ENCODE measurements at places on chromosomes 7 and 10.
A peak's percentile ranks its signal among the peaks of the same experiment; 100 is the strongest.

DNA sequence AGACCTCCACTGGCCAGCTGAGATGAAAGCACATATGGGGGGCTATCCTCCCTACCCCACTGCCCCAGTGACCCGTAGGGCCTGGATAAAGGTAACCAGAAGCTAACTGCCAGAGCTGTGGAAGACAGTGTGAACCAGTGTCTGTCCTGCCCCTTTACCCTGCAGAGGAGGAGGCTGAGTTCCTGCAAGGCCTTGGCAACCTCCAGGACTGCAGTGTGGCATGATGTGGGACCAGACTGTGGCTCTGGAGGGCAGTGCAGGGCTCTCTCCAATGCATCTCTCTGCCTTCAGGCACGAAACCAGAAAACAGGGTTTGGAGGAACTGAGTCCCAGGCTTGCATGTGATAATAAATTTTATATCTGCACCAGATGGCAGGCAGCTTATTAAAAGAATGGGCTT lies 93.1 kb downstream of the EPC1 start:
- DNase-seq, result no peak

- no peak for DNase-seq
Measured at GRCh38 chr7:47610506-47611044, 28.7 kb upstream of the TNS3 start.

- DNase-seq, result no peak
Measured at GRCh38 chr10:46018453-46019176, 11.8 kb downstream of the NCOA4 start.

DNA sequence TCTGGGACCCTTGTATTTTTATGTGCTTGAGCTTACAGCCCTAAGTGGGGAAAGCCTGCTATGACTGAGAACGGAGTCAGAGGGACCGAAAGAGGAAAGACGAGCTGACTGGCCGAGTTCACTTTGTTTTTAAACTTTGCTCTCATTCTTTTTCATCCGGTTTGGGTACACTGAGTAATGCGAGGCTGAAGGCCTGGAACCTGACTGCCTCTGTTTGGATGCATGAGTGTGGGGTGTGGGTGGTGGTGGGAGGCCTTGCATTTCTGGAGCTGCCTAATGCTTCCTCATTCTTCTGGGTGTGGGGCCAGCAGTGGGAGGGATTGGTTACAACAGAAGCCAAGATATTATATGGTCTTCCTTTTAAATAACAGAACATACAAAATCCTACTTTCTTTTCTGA lies 155.5 kb downstream of the BUB3 start:
- DNase-seq, result no peak

DNA sequence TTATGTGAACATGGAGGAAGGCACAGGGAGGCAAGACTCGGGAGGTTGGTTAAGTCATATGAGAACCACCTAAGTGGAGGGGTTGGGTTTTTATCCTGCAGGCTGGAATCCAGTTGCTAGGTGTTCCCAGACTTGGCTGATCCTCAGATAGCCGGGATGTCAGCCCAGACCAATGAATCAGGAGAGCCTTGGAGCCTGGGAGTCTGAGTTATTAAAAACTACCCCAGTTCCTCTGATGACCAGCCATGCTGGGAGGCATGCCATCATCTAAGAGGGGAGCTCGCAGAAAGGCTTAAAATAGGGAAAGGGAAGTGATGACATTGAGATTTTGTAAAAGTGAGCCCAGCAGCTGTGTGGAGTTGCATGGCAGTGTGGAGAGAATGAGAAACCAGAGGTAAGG lies 238.1 kb downstream of the ZNF248 start:
- no peak for DNase-seq

GRCh38 chr10:92478536-92478935 lies 95.4 kb downstream of the IDE start:
- no peak for DNase-seq

DNA sequence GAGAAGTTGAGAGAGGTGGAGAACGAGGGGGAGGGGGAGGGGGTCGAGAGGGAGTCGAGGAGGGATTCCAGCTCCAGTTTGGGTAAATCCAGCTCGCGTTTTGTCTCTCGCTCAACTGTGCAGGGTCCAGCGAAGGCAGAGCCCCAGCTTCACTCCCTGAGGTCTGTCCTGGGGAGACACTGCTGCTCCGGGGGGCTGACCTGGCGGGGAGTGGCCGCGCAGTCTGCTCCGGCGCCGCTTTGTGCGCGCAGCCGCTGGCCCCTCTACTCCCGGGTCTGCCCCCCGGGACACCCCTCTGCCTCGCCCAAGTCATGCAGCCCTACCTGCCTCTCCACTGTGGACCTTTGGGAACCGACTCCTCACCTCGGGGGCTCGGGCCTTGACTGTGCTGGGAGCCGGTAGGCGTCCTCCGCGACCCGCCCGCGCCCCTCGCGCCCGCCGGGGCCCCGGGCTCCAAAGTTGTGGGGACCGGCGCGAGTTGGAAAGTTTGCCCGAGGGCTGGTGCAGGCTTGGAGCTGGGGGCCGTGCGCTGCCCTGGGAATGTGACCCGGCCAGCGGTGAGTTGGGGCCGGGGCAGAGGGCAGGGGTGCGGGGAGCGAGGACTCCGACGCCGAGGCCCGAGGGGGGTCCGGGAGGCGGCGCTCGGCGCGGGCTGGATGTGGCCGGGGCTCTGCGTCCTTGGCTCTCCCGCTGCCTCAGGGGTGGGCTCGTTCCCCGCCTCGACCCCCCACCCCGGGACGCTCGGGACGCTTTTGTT lies at the start of gene TET1:
TSS of gene TET1 (plus strand) at position 152 of the 757 bp plus-strand sequence. CDS start 12,002 bp downstream, outside the sequence.
- peak; percentile 47 for DNase-seq

- DNase-seq, result peak; percentile 67
Measured at GRCh38 chr7:73707045-73707631, 12.3 kb downstream of the STX1A start.

- no peak for DNase-seq
Measured at GRCh38 chr10:99339077-99339476, 9.9 kb downstream of the CNNM1 start.

GRCh38 chr7:45026984-45027773 lies 27.2 kb downstream of the CCM2 start:
- no peak for DNase-seq

DNA sequence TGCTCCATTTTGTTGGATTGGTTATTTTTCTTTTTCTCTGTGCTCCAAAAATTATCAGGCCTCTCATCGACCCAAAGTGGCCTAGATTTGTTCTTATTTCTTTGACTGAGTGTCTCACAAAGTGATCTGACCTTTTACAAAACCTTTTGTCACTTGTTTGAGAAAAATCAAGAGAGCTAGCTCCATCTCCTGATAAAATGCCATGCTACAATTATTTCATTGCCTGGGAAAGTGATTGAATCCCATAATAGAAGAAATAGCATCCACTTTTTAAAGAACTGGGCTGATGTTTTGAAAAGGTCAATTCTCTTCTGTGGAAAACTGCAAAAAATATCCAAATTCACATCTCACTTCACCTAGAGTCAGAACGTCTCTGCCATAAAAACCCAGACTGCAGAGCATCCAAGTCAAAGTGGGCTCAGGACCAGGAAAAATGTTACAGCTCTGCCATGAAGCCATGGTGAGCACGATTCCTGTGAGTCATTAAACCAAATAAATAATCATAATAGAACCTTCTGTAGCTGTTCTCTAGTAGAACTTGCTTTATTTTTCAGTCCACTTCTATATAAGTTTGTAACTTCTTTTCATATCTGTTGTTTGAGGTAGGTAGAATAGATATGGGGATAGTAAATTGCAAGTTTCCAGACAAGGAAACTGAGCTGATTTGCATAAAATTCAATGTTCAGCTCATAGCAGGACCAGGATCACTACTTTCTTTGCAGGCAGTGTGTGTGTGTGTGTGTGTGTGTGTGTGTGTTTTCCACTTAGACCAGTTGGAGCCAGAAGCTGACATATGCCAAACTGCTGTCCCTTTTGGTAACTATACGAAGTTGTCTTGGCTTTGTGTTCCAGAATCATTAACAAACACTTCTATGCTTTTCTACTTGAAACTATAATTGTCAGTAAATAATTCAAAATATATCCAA lies 632.5 kb upstream of the ANKRD30A start:
- DNase-seq, result no peak

- DNase-seq, result no peak
Measured at GRCh38 chr7:77409739-77410547, 6.2 kb downstream of the GSAP start.

- no peak for DNase-seq
Measured at GRCh38 chr7:36942541-36942940, 218.2 kb upstream of the AOAH start.

DNA sequence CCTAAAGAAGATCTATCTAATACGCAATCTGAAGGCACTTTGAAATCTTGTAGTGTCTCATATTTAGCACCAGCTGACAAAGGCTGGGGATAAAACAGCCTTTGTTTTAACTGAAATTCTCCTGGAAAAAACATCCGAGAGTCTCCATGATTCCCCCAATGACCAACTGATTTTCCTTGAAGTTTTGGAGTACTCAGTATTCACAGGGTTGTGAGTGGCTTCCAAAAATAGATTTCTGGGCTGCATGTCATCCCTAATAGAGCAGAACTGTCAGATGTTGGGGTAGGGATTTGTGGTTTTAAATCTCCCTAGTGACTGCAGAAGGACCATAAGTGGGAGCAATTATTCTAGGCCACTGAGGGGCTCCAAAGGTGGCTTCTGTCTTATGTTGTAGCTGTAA lies 206.4 kb downstream of the TAX1BP1 start:
- DNase-seq, result peak; percentile 10

- DNase-seq, result no peak
Measured at GRCh38 chr10:35913628-35914027, 271.5 kb upstream of the FZD8 start.

DNA sequence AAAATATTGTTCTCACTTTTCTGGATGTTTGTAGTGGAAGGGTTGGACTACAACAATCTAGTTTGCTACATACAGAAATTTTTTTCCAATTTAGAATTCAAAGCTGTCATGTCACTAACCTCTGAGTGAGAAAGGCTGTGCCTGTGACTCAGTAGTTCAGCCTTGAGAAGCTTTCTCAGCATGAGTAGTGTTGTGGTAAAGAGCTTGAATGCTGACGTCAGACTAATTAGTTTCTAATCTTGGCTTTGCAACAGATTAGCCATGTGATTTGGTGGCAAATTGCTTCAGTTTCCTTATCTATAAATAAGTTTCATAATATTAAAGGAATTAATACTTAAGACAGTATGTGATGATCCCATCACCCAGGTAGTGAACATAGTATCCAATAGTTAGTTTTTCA lies 83.8 kb downstream of the ABCA13 start:
- DNase-seq, result no peak

DNA sequence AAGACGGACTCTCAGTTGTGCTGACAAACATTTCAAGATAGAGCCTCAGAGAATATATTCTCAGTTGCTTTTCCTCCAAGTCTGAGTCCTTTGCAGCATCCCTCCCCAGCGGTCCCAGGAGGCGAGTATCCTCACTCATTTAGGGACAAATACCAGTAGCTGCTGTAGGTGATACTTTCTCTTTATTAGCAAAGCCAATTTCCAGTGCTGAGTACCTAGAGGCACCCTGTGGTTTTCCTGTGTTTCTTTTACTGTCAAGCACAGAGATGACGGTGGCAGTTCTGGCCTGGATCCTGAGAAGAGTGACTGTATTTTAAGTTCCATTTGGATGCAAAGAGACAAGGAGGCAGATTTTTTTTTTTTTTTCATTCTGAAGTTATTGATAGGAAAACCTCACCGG lies 1058.4 kb downstream of the SORCS3 start:
- DNase-seq, result no peak

- peak; percentile 13 for DNase-seq
Measured at GRCh38 chr7:25951414-25952260, 200.4 kb upstream of the NFE2L3 start.

DNA sequence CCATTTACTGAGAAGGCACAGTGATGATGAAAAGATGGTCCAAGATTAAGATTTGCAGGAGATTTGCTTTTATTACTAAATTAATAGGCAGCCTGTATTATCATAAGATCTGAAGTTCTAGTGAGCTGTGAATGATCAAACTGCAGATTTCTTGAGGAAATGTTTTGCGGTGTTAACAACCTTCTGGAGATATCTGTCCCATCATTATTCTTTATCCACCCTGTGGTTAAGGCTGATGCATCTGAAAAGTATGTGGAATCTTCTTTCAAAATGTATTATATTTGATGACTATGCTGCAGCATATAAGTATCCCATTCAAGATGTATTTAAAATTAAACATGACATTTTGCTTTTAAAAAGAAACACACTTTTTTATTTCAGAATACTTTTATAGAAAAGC lies 150.3 kb downstream of the POLR1F start:
- no peak for DNase-seq

- DNase-seq, result no peak
Measured at GRCh38 chr7:50957431-50957830, 174.7 kb upstream of the GRB10 start.

DNA sequence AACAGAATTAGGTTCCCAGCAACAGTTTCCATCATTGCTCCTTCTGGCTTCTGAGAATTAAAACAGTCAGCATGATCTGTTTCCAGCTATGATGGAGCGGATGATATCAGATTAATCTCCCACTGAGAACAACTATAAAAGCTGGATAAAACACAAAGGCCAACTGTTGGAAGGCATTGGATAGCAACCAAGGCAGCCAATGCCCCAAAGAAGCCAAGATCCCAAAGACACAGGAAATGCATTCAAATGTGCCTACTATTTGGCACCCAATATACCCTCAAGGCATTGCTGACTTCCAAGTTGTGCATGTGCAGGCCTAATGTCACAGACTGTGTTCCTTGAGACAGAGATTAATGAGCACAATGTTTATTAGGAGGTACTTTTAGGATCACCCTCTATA lies 259.3 kb downstream of the ARHGAP12 start:
- no peak for DNase-seq

- DNase-seq, result no peak
Measured at GRCh38 chr7:15016766-15017165, 114.2 kb upstream of the DGKB start.

GRCh38 chr10:71125749-71126107 lies 86.6 kb upstream of the UNC5B start:
- DNase-seq, result no peak

All from NCI-H1436 (cell line).